ENCODE measurements at places on chromosomes 16 and 17.

DNA sequence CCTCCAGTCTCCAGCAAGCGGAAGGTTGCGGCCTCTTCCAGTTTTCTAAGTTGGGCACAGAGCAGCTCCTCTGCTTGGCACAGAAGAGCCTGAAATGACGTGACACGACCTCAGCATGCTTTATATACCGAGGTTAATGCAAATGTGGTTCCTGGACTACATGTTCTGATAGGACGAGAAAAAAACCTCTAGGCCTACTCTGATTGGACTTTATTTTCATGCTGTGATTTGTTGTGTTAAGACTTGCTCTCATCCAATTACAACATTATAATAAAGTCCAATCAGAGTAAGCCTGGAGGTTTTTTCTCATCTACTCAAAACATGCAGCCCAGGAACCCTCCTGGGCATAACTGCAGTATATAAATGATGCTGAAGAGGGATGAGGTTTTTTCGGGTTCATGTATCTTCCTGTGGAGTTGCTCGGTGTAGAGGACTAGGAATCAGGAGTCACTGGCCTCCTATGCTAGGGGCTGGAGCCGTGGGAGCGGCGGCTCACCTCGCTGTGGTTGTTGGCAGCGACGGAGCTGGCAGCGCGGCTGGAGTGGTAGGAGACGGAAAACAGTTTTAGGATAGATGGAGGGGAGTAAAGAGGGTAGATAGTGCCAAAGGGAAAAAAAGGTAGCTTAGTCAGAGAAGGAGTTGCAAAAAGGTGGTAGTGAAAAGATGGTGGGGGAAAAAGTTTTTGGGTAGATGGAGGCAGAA lies 878.0 kb downstream of the KCNJ18 start:
- DNase-seq, result no peak

- no peak for DNase-seq
Measured at GRCh38 chr17:45775148-45775547, 9.0 kb upstream of the CRHR1 start.

GRCh38 chr17:10752696-10753095 lies 22.9 kb upstream of the TMEM220 start:
- no peak for DNase-seq

- DNase-seq, result no peak
Measured at GRCh38 chr17:80694085-80694991, 149.7 kb downstream of the RPTOR start.

DNA sequence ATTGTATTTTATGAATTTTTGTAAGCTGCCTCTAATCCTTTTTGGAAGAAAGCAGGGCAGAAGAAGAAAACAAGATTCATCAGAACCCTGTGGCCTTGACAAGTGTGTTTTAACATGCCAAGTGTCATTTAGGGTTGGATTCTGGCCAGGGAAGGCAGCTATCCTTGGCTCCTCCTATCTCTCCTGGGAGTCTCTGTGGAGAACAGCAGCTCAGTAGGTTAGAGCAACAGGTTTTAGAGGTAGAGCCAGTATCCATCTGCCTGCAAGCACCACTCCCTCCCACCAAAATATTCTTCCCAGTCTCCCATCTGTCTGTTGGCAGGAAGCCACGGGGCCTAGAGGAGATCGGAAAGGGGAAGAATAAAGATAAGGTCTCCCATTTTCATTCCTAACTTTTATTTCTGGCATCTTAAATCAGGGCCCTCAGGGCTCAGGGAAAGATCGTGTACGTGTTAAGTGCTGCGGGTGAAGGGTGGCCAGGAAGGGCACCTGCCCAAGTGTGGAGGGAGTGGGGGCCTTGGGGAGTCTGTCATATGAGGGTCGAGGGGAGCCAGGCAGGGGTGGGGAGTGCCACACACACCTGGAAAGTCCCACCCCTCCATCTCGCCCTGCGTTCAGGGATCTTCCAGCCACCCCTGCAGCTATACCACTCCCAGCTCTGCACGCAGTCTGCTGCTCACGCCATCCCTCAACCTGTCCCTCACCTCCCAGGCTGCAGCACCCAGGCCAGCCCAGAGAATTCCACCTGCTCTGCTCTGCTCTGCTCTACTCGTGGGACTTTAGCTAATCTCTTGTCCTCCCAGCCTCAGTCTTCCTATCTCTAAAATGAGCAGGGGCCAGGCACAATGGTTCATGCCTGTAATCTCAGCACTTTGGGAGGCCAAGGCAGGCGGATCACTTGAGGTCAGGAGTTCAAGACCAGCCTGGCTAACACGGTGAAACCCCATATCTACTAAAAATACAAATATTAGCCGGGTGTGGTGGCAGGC lies 17.1 kb upstream of the CPSF4L start:
- DNase-seq, result no peak

DNA sequence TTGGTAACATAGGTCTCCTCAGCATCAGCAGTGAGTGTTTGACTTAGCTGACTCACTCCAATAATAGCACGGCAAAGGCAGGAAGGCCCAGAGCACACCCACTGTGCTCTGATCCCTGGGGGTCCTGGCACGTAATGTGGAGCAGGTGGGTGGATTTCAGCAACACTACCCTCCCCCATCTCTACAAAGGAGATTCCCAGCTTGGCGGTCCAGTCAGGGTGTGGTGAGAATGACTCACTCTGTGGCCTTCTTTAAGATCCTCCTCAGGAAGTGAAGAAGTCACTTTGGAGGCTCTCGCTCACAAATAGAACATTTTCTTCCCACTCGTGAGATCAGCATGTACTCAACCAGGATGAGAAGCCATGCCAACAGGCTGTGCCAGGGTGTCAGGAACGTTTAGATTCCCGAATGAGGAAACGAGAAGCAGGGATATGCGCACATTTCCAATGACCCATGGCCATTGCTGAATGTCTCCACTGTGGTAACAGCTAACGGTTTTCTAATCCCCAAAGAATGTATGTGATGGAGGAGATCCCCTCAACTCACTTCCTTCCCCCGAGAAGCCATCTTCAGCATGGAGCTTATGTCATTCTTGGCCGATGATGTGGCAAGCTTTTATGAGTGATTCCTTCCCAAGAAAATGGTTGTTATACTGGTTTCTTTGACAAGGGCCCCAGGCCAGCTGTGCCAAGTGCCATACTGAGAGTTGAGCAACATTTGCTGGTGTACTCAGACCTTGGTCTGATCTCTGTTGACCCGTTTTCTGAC lies 365.2 kb downstream of the C16orf95 start:
- DNase-seq, result no peak

- DNase-seq, result no peak
Measured at GRCh38 chr16:80330803-80331202, 210.0 kb upstream of the DYNLRB2 start.

GRCh38 chr17:74525465-74525725 lies 5.9 kb downstream of the CD300LB start:
- no peak for DNase-seq

DNA sequence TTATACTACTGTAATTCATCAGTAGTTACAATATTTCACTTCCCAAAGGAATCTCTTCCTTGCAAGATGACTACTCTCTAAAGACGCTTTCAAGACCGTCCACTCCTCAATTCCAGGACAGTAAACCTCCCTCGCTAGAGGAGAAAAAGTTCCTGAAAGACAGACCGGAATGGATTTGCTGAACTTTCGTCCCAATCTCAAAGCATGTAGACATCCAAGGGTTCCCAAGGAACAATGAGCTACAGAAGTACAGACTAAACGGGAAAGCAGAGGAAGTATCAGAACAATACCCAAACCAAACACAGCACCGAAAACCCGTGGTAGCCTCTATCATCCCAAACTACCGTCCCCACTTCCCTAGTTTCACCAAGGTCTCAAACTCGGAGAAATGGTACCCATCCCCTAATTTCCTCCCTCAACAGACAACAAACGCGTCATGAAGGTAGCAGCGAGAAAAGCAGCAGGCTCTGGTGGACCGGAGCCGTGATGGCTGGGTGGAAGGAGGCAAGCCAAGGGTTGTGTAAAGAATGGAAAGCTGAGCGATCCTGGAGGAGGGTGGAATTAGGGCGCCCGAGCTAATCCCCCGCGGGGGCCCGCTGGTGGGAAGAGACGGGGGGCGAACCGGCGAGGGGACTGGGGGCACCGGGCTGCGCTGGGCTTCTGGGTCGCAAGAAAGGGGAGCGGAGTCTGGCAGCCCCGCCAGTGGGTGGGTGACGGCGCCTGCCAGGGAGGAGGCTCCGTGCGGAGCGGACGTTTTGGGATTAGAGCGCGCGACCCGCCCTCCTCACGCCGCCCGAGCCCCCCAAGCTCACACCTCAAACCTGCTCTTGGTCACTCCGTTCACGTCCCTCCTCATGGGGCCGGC lies 647 bp downstream of the FBXL20 start:
- DNase-seq, result no peak

GRCh38 chr16:50425648-50426047 lies 56.9 kb upstream of the BRD7 start:
- no peak for DNase-seq
